ENCODE measurements at places on chromosomes 11 and 22. TPM values are rescaled to one million over a fixed set of nuclear protein-coding genes. Genes with fewer than 3 reads are reported as not detected.

Gene SUN2
- 38.6 TPM for polyA plus RNA-seq

Gene ZMAT5
- 46.7 TPM for polyA plus RNA-seq

Gene HPX
- polyA plus RNA-seq, result 0.22 TPM

Gene OR8D4
- not detected for polyA plus RNA-seq

Gene ROM1
- 5.3 TPM for polyA plus RNA-seq

Gene PLEKHA7
- polyA plus RNA-seq, result 15.3 TPM

Gene MMP12
- not detected for polyA plus RNA-seq

Gene EFCAB6
- polyA plus RNA-seq, result 0.25 TPM

Gene CYB5R2
- 1.7 TPM for polyA plus RNA-seq

Gene SUSD2
- polyA plus RNA-seq, result 6.5 TPM

Gene OR10AG1
- not detected for polyA plus RNA-seq

Gene OR4D11
- polyA plus RNA-seq, result not detected

Gene FXYD2
- 6.0 TPM for polyA plus RNA-seq

Gene MS4A3
- polyA plus RNA-seq, result not detected

DNA sequence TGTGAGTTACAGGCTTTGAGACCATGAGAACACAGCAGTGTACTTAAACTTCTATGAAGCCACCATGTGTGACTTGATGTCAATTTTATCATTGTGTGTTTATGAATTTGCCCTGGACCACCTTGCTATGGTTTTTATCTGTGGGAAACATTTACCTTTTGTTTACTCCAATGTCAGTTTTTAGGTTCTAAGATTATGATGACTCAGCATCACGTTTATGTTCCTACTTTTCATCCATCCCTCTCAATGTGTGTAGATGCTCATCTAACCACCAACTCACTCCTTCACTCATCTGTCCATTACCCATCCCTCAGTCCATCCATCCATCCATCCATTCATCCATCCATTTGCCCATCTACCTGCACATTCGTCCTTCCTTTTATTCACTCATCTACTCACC lies 338.8 kb downstream of the MIAT start:
- H3K27ac ChIP-seq, result no peak overlapping the region
- no peaks in the 10 kb centered on the region for H3K4me1 ChIP-seq
- no peaks in the 10 kb centered on the region for H3K36me3 ChIP-seq
- no peaks in the 10 kb centered on the region for H3K27me3 ChIP-seq

GRCh38 chr22:45073064-45073463 lies 63.3 kb upstream of the PHF21B start:
- no peak overlapping the region for H3K27ac ChIP-seq
- H3K27me3 ChIP-seq, result peaks cover 59% of the 10 kb centered on the region
- no peaks in the 10 kb centered on the region for H3K4me1 ChIP-seq

- H3K4me1 ChIP-seq, result peaks cover 21% of the 10 kb centered on the region
- no peak overlapping the region for H3K4me3 ChIP-seq
- no peaks in the 10 kb centered on the region for H3K36me3 ChIP-seq
- no peak for DNase-seq
Measured at GRCh38 chr11:114279792-114280546, 16.2 kb upstream of the NNMT start.

GRCh38 chr22:49425356-49425755 lies 402.3 kb downstream of the BRD1 start:
- no peak overlapping the region for H3K4me3 ChIP-seq
- DNase-seq, result no peak
- H3K27ac ChIP-seq, result no peak overlapping the region
- H3K4me1 ChIP-seq, result no peaks in the 10 kb centered on the region
- H3K27me3 ChIP-seq, result no peaks in the 10 kb centered on the region

DNA sequence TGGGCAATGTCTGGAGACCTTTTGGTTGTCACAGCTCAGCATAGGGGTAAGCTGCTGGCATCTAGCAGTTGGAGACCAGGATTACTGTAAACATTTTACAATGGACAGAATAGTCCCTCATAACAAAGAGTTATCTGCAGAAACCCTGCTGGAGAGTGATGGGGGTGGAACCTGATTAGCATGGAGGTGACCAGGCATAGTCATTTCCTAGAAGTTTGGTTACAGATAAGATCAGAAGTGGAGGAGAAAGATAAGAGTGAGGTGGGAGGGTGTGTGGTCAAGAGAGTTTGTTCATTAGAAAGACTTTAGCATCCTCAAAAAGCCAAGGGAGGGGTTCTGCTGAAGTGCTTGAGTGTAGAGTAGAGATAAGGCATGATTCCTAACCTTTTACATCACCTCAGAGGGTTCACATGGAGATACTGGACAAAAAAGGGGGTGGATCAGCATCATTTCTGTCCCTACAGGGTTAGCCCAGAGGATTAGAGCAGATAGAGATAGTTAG lies 38.8 kb downstream of the PRDM11 start:
- H3K27me3 ChIP-seq, result no peaks in the 10 kb centered on the region
- no peak overlapping the region for H3K4me3 ChIP-seq
- peaks cover 4% of the 10 kb centered on the region for H3K36me3 ChIP-seq
- no peak for DNase-seq
- no peak overlapping the region for H3K27ac ChIP-seq

DNA sequence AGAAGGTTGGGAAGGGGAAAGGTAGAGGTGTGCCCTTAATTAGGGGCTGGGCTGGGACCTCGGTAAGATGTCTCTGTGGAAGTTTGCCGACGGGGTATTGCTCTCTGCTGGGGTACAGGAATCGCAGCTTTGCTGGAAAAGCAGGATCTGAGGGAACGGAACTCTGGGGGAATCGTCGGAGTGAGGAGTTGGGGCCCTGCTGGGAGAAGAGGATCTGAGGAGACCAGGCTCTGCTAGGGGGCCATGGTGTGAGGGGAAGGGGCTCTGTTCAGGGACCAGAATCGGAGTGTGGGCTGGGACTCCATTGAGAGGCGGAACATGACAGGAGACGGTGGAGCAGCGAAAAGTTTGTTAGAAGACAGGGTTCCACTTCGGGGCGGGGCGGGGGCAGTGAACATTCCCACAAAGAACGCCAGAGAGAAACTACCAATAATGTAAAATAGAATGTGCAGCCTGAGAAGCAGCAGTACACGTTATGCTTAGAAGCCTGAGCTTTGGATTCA lies 456 bp downstream of the AAMDC start:
- DNase-seq, result no peak
- no peaks in the 10 kb centered on the region for H3K27me3 ChIP-seq
- peak overlapping the region; percentile 97 for H3K4me3 ChIP-seq
- no peaks in the 10 kb centered on the region for H3K36me3 ChIP-seq
- peaks cover 60% of the 10 kb centered on the region for H3K4me1 ChIP-seq
- peak overlapping the region; percentile 86 for H3K27ac ChIP-seq

DNA sequence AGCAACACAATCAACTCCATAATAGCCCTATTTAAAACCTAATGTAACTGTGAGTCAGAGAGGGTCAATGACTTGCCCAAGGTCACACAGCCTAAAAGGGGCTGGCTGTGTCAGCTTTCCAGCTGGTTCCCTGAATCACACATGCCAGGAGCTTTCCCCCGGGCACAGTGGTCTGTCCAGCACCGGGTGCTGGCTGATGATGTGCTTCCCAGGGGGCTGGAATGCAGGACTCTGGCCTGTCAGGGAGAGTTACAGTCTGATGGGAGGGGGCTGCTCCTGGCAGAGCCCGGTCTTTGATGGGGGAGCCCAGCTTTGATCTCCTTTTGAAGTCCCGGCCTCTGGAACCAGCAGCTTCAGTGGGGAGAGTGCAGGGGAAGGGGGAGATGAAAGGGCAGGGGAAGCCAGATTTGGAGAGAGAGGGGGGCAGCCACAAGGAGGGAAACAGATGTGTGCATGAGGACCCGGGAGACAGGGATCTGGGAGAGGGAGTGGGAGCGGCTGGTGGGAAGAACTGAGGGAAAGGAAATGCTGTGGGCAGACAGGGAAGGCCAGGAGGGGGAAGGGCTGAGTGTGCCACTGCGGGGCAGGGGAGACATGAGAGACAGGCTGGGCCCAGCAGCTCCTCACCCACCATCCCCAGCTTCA lies 102.7 kb downstream of the NECTIN1 start:
- no peaks in the 10 kb centered on the region for H3K4me1 ChIP-seq
- H3K27me3 ChIP-seq, result peaks cover 12% of the 10 kb centered on the region
- H3K4me3 ChIP-seq, result no peak overlapping the region
- DNase-seq, result no peak
- H3K27ac ChIP-seq, result no peak overlapping the region

GRCh38 chr22:17381192-17381913 lies 12.1 kb downstream of the CECR2 start:
- H3K27me3 ChIP-seq, result no peaks in the 10 kb centered on the region
- H3K36me3 ChIP-seq, result no peaks in the 10 kb centered on the region
- peaks cover 18% of the 10 kb centered on the region for H3K4me1 ChIP-seq
- H3K27ac ChIP-seq, result no peak overlapping the region

DNA sequence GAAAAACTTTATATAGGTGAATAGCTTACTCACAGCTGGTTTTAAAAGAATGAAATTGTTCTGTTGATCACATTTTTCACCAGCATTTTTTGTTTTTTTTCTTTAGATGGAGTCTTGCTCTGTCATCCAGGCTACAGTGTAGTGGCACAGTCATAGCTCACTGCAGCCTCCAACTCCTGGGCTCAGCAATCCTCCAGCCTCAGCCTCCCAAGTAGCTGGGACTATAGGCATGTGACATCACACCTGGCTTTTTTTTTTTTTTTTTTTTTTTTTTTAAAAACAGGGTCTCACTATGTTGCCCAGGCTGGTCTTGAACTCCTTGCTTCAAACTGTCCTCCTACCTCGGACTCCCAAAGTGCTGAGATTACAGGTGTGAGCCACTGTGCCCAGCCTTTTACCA lies 3.6 kb downstream of the PACS1 start:
- DNase-seq, result no peak
- H3K4me1 ChIP-seq, result peaks cover 28% of the 10 kb centered on the region
- H3K4me3 ChIP-seq, result no peak overlapping the region
- H3K36me3 ChIP-seq, result peaks cover 23% of the 10 kb centered on the region
- no peaks in the 10 kb centered on the region for H3K27me3 ChIP-seq
- H3K27ac ChIP-seq, result no peak overlapping the region

DNA sequence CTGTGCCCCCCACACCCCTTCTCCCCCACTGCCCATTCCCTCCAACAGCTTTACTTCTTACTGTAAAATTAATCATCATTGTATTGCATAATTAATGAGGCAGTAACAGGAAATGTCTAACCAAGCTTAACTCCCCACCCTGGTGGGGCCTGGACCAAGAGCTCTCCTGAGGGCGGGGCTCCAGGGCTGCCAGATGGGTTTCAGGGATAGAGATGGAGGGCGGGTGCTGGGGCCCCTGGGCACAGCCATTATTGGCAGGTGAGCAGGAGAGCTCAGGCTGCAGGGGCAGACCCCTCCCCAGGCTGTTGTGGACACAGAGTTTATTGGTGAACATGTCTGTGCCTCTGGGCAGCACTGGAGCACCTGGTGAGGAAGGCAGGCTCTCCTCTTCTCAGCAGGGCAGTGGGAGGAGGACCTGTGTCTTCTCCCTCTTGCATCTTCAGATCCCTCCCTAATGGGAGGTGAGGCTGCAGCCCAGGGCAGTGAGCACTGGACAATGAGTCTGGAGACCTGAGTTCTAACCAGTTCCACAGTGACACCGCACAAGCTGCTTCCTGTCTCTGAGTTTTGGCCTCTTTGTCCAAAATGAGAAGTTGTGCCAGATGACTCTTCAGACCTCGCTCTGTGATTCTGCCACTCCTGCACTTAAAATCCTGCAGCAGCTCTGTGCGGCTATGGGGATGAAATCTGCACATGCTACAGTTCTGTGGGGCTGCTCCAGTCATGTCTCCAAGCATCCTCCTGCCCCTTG lies 233.3 kb downstream of the CEP164 start:
- H3K4me3 ChIP-seq, result no peak overlapping the region
- DNase-seq, result no peak
- no peak overlapping the region for H3K27ac ChIP-seq
- no peaks in the 10 kb centered on the region for H3K27me3 ChIP-seq
- no peaks in the 10 kb centered on the region for H3K4me1 ChIP-seq
